ENCODE measurements at places on chromosomes 7 and 10.

GRCh38 chr7:108135446-108136190 lies 5.5 kb upstream of the LAMB4 start:
- no peak for DNase-seq

DNA sequence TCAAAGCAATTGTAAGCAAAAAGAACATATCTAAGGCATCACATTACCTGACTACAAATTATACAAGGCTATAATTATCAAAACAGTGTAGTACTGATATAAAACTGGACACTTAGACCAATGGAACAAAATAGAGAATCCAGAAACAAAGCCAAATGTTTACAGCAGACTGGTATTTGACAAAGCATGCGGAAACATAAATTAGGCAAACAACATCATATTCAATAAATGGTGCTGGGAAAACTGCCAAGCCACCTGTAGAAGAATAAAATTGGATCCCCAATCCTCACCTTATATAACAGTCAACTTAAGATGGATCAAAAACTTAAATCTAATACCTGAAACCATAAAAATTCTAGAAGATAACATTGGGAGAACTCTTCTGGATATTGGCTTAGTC lies 240.8 kb upstream of the POM121L12 start:
- DNase-seq: no peak

- no peak for DNase-seq
Measured at GRCh38 chr7:96970739-96971138, 34.6 kb upstream of the DLX6 start.

- no peak for DNase-seq
Measured at GRCh38 chr7:120615703-120616102, 242.2 kb downstream of the TSPAN12 start.

DNA sequence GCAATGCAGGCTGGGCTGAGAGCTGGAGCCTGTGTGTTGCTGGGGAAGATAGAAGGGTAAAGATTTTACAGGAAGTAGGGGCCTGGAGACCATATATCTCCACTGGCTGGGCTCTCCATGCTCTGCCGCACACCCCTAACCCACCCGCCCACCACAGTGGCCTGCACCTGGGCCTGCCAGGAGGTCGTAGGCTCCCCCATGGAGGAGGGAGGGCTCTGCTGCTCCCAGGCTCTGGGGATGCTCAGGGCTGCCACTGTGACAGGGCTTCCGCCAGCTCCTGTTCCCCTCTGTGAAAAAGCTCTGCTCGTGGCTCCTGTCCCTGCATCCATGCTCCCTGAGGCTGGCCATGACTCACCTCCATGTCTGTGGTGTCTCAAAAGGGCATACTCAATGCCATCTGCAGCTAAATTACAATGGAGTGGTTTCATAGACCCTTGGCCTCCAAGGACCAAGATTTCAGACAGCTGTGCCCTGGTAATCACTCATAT lies 106.0 kb downstream of the CXCL12 start:
- DNase-seq: no peak

- DNase-seq: no peak
Measured at GRCh38 chr7:1700536-1701333, 30.7 kb downstream of the ELFN1 start.

GRCh38 chr10:118990326-118990725 lies 39.2 kb upstream of the NANOS1 start:
- no peak for DNase-seq

GRCh38 chr7:51121931-51122425 lies 194.6 kb downstream of the COBL start:
- DNase-seq: no peak

All from stimulated activated CD4-positive, alpha-beta T cell treated with anti-CD3 and anti-CD28 coated beads, TNF-alpha, amount 100 ng/mL, for 4 hours (primary cell).